ENCODE measurements at places on chromosomes 7 and 10.

DNA sequence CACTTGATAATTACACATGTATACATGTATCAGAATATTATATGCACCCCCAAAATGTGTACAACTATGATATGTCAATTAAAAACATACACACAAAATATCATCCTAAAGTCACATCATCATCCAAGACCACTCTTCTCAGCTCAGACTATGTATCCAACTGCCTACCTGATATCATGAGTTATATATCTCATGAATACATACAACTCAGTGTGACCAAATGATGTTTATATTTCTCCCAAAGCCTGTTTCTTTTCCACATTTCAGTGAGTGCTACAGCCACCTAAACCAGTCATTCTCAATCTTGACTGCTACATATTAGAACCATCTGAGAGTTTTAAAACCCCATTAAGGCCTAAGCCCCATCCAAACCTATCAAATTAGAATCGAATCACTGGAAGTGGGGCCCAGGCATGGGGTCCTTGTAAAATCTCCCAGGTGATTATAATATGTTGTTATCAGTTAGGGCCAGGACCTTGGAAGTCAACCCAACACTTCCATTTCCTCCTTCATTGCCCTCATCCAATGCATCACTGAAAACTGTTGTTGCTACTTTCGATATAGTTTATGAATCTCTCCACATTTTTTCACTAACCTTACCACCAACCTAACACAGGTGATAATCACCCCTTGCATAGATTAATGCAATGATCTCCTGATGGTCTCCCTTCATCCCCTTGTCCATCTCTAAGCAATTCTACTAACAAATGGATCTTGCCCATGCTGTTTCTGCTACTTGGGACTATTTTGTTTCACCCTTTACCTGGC is 53.8 kb upstream of the ITGB8 start:
- peak; percentile 15 for DNase-seq

DNA sequence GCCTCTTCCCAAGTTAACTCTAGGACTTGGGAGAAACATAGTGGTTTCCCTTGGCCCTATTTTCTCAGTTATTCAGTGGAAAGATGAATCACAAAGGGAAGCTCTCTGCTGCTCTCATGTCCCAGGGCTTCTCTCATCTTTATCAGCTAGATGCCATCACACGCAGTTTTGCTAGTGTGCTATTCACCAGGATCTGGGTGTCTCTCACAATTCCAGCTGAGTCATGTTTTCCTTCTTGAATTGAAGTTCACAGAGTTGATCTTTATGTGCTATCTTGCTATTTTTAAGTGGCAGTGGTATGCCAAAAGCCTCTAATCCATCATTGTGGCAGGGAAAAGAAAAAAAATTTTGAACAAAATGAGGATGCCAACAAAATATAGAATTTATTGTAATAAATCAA is 101.3 kb downstream of the TWIST1 start:
- no peak for DNase-seq

GRCh38 chr7:22859641-22860290 is 37.1 kb upstream of the TOMM7 start:
- DNase-seq = no peak

DNA sequence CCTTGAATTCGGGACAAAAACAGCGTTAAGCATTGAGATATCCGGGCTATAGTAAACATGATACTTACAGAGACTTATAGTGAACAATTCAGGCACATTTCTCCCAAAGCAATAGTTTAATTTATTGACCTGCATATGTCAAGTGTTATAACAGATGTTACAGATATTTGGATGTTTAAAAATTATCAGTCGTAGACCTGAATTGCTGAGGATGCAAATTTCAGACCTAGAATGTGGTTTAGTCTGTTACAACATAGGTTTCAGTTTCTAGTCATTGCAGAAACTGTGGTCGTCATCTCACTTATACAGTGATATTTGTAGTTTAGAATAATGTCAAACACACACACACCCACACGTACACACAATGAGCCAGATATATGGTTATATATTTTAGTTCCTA is 85.2 kb downstream of the VTI1A start:
- peak; percentile 57 for DNase-seq

DNA sequence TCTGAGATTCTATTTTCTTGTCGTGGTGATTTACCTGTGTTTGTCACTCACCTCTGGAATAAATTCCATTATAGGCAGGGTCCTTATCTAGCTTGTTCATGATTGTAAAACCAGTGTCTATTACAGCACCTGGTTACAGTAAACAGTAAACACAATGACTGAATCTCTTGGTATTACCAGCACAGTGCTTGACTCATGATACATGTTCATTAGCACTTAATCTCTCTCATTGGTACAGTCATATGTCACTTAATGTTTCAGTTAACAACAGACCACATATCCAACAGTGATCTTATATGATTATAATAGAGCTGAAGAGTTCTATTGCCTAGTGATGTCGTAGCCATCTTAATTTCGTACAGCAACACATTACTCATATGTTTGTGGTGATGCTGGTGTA is 1.6 kb upstream of the TASOR2 start:
- no peak for DNase-seq

GRCh38 chr10:47260505-47261111 is 39.4 kb upstream of the GDF10 start:
- DNase-seq = no peak

GRCh38 chr10:2633630-2634029 is 433.7 kb upstream of the PFKP start:
- DNase-seq = no peak

GRCh38 chr10:129800796-129801340 is 163.2 kb downstream of the EBF3 start:
- no peak for DNase-seq

GRCh38 chr10:70480239-70480861 is 1.8 kb downstream of the PALD1 start:
- no peak for DNase-seq

GRCh38 chr7:30642789-30643188 is 39.5 kb downstream of the CRHR2 start:
- DNase-seq = no peak

DNA sequence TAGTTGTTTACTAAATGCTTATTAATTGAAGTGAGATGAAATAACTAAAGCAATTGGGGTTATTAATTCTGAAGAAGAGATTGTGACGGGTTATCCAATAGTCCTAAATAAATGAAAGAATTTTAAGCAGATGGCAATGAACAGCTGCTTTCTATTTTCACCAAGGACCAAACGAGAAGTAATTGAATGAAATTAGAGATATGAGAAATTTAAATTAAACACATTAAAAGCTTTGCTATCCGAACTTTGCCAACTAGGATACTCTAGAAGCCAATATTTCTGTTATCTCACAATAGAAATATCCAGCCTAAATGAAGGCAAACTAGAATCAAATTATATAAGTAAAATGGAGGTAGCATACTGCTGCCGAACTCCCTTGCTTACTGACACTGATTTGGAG is 103.2 kb downstream of the GPR37 start:
- DNase-seq = no peak

DNA sequence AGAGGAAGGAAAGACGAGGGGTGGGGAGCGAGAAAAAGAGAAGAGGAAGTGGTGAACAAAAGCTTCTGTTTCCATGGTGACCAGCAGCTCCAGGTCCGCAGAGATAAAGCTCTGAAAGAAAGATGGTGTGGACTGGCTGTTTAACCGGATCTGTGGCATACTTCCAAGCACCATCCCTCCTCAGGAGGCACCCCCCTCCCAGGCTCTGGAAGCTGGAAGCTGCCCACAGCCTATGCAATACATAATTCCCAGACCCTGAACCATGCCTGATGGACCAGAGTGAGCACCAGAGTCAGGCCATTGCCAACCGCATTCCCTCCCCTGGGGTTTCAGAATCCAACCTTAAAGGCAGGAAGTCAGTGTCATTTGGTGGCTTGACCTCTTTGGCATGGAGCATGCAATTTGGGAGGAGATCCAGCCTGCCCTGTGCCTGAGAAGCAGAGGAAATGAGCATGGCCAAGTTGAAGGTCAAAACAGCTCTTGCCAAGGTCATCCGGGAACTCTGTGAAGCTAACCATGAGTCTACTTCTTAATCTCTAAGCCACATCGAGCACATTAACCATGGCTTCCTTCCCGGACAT is 22.2 kb upstream of the CPXM2 start:
- peak; percentile 35 for DNase-seq

- DNase-seq = peak; percentile 69
These were observed 30.3 kb upstream of the HERPUD2 start for GRCh38 chr7:35725280-35725680.

GRCh38 chr7:151748733-151749132 is 128.2 kb downstream of the PRKAG2 start:
- DNase-seq = no peak

GRCh38 chr7:27143023-27143949 is at the start of gene HOXA5:
TSS of gene HOXA5 (minus strand) at chr7:27143681. CDS start at chr7:27143607, 74 bp downstream.
- DNase-seq = no peak

- DNase-seq = no peak
These were observed 5.8 kb downstream of the TAF5 start for GRCh38 chr10:103373544-103373943.

GRCh38 chr10:53284615-53285182 is 512.1 kb upstream of the MBL2 start:
- DNase-seq = no peak

GRCh38 chr7:608954-609353 is 89.3 kb upstream of the PDGFA start:
- no peak for DNase-seq

- peak; percentile 43 for DNase-seq
These were observed 46.9 kb downstream of the AP3M1 start for GRCh38 chr10:74103560-74104258.

DNA sequence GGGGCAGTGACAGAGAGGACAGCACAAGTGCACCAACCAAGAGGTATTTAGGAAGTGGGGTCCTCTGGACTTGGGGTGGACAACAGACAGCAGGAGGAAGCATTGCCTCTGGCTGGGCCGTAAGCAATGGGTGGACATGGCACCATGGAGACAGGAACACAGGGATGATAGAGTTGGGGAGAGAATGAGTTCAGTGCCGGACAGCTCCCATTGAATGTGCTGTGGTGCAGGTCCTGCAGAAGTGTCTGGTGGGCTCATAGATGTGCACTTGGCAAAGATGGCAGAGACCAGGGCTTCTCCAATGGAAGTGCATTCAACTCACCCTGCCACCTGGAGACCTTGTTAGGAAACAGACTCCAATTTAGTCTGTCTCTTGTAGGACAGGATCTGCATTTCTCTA is 341.5 kb upstream of the ZMIZ1 start:
- no peak for DNase-seq

DNA sequence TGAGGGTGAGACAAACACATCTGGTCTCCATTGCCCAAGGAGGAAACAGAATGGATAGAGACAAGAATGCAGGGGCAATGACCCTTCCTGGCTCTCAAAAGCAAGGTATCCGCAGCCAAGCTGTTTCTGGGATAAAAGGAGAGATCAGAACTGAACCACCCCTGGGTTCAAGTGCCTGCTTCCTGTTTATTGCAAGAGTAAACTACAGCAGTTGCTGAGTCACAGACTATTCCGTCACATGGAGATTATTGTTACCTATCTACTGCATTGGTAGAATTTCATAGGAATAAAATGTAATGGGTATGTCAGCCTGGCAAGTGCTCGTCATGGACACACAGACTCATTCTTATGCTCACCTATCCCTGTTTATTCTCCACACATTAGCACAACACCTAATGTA is 821.6 kb downstream of the GRID1 start:
- no peak for DNase-seq

- DNase-seq = no peak
These were observed 34.6 kb downstream of the LRMDA start for GRCh38 chr10:75466001-75466400.

DNA sequence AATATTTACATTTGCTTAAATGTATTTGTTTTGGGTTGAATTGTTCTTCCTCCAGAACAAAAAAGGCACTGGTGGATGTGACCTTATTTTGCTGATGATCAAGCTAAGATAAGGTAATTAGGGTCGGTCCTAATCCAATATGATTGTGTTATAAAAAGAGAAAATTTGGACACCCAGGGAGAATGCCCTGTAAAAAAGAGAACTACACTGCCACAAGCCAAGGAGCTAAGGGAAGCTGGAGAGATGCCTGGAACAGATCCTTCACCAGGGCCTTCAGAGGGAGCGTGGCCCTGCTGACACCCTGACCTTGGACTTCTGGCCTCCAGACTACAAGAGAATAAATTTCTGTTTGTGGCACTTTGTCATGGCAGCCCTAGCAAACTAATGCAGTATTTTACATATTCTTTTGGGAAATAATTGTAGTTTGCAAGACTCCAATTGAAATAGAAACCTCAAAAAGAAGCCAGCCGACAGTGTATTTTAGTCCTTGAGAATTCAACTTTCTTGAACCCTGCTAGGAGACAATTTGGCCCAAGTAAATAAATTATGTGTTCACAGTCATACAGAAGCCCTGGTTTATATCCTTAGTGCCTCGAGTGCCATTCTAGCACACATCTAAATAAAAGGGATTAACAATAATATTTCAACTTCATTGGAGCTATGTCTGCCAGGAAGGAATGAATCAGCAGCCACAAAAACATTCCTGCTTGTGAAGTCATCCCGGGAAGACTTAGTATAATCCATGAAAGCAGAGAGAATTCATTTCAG is 164.6 kb downstream of the PKD1L1 start:
- no peak for DNase-seq

- no peak for DNase-seq
These were observed 1160.8 kb downstream of the REEP3 start for GRCh38 chr10:64682043-64682442.

- no peak for DNase-seq
These were observed 282.4 kb downstream of the EXOC4 start for GRCh38 chr7:133535308-133535707.

GRCh38 chr10:95389982-95390381 is 99.2 kb upstream of the PDLIM1 start:
- DNase-seq = no peak

DNA sequence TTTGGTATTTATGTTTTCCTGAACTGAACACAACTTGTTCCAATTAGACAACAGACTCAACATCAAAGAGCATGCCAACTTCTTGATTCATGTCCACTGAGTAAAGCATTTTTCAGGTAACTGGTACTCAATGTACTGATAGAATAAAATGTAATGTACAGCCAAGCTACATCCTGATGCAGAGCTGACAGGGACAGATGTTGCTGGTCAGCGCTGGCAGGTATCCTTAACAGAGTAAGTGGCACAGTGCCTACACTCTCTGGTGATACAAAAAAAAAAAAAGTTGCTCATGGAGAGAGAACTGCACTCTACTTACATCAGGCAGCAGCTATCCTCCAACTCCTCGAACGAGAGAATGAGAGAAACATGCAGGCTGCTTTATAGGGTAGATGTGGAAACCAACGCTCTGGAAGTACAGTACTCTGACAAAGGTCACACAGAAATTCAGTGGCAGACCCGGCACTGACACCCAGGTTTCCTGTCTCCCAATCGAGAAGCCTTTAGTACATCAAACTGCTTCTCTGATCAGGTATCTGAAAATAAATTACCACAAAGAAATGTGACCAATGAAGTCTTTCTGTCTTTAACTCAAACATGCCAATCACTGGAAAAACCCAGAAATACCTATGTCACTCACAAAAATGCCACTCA is 4.6 kb downstream of the ITGB1 start:
- no peak for DNase-seq

Data from CD4-positive, CD25-positive, alpha-beta regulatory T cell (primary cell).